ENCODE measurements at places on chromosomes 2 and 18.
A peak's percentile ranks its signal among the peaks of the same experiment; 100 is the strongest.

- H3K36me3 ChIP-seq: no peaks in the 10 kb centered on the region
- peaks cover 5% of the 10 kb centered on the region for H3K4me1 ChIP-seq
- no peaks in the 10 kb centered on the region for H3K27me3 ChIP-seq
These were observed 26.2 kb downstream of the MEIS1 start for GRCh38 chr2:66461001-66461663.

DNA sequence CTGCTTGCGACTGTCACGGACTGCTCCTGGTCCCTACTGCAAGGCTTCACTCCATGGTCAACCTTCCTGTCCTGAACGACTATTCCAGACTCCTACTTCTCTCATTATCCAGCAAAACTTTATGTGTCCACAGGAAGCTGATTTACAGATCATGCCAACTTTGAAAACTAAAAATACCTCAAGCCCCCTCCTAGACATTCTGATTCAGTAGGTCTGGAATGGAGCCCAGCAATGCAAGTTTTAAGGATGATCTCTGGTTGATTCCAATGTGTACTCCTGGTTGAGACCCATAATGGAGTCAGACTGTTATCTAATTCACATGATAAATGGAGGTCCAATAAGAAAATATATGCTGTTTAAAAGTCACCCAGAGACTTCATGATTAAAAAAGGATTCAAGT is 13.1 kb upstream of the LRATD1 start:
- no peaks in the 10 kb centered on the region for H3K4me1 ChIP-seq
- no peaks in the 10 kb centered on the region for H3K36me3 ChIP-seq
- no peaks in the 10 kb centered on the region for H3K27me3 ChIP-seq
- no peak overlapping the region for H3K4me3 ChIP-seq
- DNase-seq: no peak

DNA sequence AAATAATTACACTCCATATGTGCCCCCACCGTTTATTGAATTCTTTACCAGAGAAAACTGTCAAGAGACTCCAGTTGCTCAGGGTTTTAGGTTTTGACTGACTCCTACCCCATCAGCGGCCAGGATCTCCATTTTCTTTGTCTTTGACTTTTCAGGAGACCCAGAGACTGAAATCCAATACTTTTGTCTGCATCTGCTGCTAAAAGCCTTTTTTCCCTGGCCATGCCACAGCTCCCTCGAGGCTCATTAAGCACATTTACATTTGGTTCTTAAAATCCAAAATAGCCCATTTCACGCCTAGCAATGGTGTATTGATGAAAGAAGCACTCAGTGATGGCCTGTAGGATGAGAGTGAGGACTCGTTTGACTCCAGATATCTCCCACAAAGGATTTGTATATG is 332.6 kb upstream of the ACVR2A start:
- no peak overlapping the region for H3K4me3 ChIP-seq
- H3K27me3 ChIP-seq: no peaks in the 10 kb centered on the region

GRCh38 chr2:235841863-235842262 is 326.3 kb downstream of the GBX2 start:
- H3K27ac ChIP-seq: no peak overlapping the region
- no peak overlapping the region for H3K4me3 ChIP-seq

DNA sequence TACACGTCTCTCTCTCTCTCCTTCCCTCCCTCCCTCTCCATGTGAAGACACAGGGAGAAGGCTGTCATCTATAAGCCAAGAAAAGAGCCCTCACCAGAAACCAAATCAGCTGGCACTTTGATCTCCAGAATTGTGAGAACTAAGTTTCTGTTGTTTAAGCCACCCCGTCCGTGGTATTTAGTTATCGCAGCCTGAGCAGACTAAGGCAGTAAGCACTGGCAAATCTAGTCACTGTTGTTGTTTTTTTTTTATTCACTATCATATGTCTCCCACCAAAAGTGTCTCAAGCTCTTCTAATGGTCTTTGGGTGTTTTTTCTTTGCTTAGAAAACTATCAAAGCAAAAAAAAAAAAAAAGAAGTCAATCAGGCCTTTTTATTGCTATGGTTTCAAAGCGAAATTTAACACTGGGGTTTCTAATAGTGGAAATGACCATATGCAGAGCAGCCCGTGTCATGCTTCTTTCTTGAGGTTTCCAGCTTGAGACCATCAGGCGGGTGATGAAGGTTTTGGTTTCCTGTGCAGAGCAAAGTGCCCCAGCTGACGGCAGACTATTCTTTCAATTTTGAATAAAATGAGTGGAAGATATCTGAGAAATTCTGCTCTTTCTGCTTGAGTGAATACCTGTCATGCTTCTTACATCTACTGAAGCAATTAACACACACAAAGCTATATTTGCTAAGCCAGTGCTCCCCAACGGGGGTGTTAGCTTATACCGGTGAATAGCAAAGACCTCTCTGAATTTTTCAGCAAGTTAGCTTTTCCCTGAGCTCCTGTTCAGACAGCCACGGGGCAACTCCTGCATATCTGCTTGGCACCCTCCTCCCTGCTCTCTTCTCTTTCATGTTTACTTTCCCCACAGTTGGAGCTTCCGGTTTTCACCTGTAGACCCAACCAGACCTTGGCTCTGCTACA is 394.1 kb upstream of the ATP5MC3 start:
- peak; percentile 20 for DNase-seq
- H3K4me1 ChIP-seq: peaks cover 18% of the 10 kb centered on the region

GRCh38 chr2:160423126-160423525 is 70.5 kb downstream of the RBMS1 start:
- no peak overlapping the region for H3K27ac ChIP-seq
- H3K36me3 ChIP-seq: no peaks in the 10 kb centered on the region

DNA sequence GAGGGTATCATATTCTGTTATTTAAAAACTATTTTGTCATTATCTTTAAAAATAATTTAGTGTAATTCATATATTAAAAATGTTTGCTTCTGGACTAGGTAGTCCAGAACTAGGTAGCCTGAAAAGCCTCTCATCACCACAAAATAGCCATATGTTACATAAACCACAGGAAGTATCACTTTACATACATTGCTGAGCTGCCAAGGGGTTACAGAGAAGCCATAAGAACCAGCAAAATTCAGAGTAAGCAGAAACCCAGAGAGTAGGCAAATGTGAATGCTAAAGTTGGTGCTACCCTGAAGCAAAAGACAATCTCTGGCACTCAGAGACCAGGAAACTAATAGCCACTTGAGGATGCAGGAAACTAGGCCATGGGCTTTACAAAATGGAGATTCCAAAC is 60.9 kb downstream of the LOXHD1 start:
- no peaks in the 10 kb centered on the region for H3K36me3 ChIP-seq
- no peak for DNase-seq
- no peaks in the 10 kb centered on the region for H3K4me1 ChIP-seq
- no peak overlapping the region for H3K4me3 ChIP-seq
- H3K27me3 ChIP-seq: no peaks in the 10 kb centered on the region

- DNase-seq: no peak
- H3K36me3 ChIP-seq: no peaks in the 10 kb centered on the region
- H3K4me3 ChIP-seq: no peak overlapping the region
- H3K27me3 ChIP-seq: no peaks in the 10 kb centered on the region
These were observed 7.8 kb downstream of the SCYGR2 start for GRCh38 chr2:227606476-227606875.

GRCh38 chr18:62937065-62937464 is 221.7 kb downstream of the PHLPP1 start:
- no peak overlapping the region for H3K4me3 ChIP-seq
- no peak for DNase-seq
- H3K4me1 ChIP-seq: no peaks in the 10 kb centered on the region
- no peaks in the 10 kb centered on the region for H3K27me3 ChIP-seq

DNA sequence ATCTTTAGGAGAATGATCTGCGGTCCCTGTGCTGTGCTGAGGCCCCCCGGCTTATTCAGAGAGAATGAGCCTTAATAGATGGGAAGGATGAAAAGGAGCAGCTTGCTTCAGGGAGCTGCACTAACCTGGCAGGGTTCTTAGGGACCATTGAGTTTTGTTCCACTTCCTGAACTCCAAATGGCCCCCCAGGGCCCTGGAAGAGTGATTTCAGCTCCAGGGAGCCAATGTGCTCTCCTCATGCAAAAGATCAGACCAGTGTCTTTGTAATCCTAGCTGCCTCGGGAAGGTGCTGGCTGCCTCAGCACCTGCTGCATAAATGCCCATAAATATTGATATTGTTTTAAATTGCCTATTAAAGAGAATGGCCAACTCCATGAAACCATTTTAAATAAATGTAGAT is 210.2 kb downstream of the NCK2 start:
- no peak for DNase-seq
- peaks cover 84% of the 10 kb centered on the region for H3K27me3 ChIP-seq
- H3K27ac ChIP-seq: no peak overlapping the region
- no peak overlapping the region for H3K4me3 ChIP-seq
- no peaks in the 10 kb centered on the region for H3K36me3 ChIP-seq
- peaks cover 50% of the 10 kb centered on the region for H3K4me1 ChIP-seq

DNA sequence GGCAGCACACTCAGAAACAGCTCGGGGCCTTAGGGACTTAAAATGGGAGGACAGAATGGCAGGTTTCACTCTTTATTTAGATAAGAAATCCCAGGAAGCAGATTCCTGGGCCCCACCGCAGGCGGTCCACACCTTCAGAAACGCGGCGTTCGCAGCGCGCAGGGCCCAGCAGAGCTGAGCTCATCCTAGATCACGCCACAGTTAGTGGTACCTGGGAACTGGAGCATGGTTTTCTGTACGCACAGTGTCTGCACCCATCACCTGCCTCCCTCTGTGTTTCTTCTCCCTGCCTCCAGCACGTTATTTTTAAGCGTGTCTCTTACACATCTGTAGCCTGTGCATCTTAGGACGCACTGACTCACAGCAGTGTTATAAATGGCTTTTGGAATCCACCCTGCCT is 242.1 kb downstream of the ALPK2 start:
- no peaks in the 10 kb centered on the region for H3K4me1 ChIP-seq
- H3K36me3 ChIP-seq: no peaks in the 10 kb centered on the region
- no peak overlapping the region for H3K4me3 ChIP-seq
- no peak for DNase-seq
- no peak overlapping the region for H3K27ac ChIP-seq

GRCh38 chr2:208175840-208176153 is 12.4 kb upstream of the CRYGA start:
- DNase-seq: no peak
- no peaks in the 10 kb centered on the region for H3K27me3 ChIP-seq
- no peak overlapping the region for H3K27ac ChIP-seq
- H3K4me1 ChIP-seq: peaks cover 3% of the 10 kb centered on the region

- H3K4me1 ChIP-seq: peaks cover 11% of the 10 kb centered on the region
- H3K36me3 ChIP-seq: no peaks in the 10 kb centered on the region
- H3K27me3 ChIP-seq: no peaks in the 10 kb centered on the region
- no peak for DNase-seq
These were observed 151.3 kb upstream of the SERPINE2 start for GRCh38 chr2:224190234-224190935.

GRCh38 chr2:159292157-159292556 is 5.7 kb upstream of the WDSUB1 start:
- no peaks in the 10 kb centered on the region for H3K36me3 ChIP-seq
- DNase-seq: peak; percentile 20
- no peaks in the 10 kb centered on the region for H3K27me3 ChIP-seq
- no peak overlapping the region for H3K27ac ChIP-seq
- H3K4me1 ChIP-seq: peaks cover 3% of the 10 kb centered on the region

GRCh38 chr2:70340761-70341476 is 39.1 kb upstream of the FAM136A start:
- no peaks in the 10 kb centered on the region for H3K4me1 ChIP-seq
- H3K4me3 ChIP-seq: no peak overlapping the region
- no peaks in the 10 kb centered on the region for H3K27me3 ChIP-seq
- H3K27ac ChIP-seq: no peak overlapping the region
- no peaks in the 10 kb centered on the region for H3K36me3 ChIP-seq

DNA sequence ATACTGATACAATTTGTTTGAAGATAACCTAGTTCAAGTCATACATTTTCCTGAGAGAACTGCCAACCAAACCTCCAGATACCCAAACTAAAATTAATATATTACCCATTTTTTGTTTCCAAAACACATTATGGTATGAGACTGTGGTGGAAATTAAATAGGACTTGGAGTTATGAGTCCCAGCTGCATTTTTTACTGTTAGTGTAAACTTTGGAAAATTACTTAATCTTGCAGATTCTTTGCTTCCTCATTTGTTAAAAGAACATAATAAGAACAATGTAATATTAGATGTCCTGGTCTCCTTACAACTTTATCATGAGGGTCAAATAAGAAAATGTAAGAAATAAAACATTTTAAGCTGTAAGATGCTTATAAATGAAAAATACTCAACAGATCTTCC is 98.2 kb upstream of the TRIB2 start:
- no peaks in the 10 kb centered on the region for H3K36me3 ChIP-seq
- no peak overlapping the region for H3K27ac ChIP-seq
- H3K4me1 ChIP-seq: no peaks in the 10 kb centered on the region
- no peaks in the 10 kb centered on the region for H3K27me3 ChIP-seq
- H3K4me3 ChIP-seq: no peak overlapping the region

DNA sequence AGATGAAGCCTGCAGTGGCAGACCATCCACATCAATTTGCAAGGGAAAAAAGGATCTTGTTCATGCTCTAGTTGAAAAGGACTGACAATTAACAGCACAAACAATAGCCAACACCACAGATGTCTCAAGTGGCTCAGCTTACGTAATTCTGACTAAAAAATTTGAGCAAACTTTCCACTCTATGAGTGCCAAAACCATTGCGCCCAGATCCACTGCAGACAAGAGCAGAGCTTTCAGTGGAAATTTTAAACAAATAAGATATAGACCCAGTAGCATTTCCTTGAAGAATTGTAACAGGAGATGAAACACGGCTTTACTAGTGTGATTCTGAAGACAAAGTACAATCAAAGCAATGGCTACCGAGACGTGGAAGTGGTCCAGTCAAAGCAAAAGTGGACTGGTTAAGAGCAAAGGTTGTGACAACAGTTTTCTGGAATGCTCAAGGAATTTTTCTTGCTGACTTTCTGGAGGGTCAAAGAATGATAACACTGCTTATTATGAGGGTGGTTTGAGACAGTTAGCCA is 12.0 kb upstream of the ZNF396 start:
- H3K27me3 ChIP-seq: no peaks in the 10 kb centered on the region
- DNase-seq: no peak
- H3K4me1 ChIP-seq: no peaks in the 10 kb centered on the region
- H3K36me3 ChIP-seq: no peaks in the 10 kb centered on the region

GRCh38 chr2:217751952-217752351 is 250.8 kb downstream of the TNS1 start:
- no peaks in the 10 kb centered on the region for H3K36me3 ChIP-seq
- H3K27me3 ChIP-seq: no peaks in the 10 kb centered on the region
- no peak for DNase-seq
- no peak overlapping the region for H3K27ac ChIP-seq
- no peak overlapping the region for H3K4me3 ChIP-seq
- H3K4me1 ChIP-seq: peaks cover 12% of the 10 kb centered on the region

DNA sequence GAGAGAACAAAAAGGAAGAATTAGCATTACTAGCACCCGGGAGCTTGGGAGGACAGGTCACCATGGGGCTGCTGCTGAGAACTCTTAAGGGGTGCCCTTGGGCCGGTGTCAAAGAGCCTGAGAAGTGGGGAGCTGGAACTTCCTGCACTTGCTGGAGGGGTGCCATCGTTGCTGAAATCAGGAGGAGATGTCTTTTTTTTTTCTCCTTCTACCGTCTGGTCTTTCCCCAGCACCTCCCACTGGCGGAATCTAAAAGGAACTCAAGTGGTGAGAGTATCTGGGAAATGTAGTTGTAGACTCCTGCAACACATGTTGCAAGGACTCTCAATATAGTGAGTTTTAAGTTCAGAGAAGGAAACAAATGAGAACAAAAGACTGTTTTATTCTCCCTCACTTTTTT is 6.1 kb upstream of the AMMECR1L start:
- no peak overlapping the region for H3K4me3 ChIP-seq
- no peak for DNase-seq
- H3K27ac ChIP-seq: no peak overlapping the region
- H3K4me1 ChIP-seq: peaks cover 17% of the 10 kb centered on the region
- H3K27me3 ChIP-seq: no peaks in the 10 kb centered on the region

GRCh38 chr2:144459286-144459685 is 60.6 kb downstream of the ZEB2 start:
- no peaks in the 10 kb centered on the region for H3K27me3 ChIP-seq
- H3K36me3 ChIP-seq: peaks cover 3% of the 10 kb centered on the region
- no peak overlapping the region for H3K4me3 ChIP-seq
- peaks cover 48% of the 10 kb centered on the region for H3K4me1 ChIP-seq
- DNase-seq: no peak
- no peak overlapping the region for H3K27ac ChIP-seq

Measured in neural progenitor cell (in vitro differentiated cells).